Stimulated activated CD8-positive, alpha-beta memory T cell treated with anti-CD3 and anti-CD28 coated beads, Interleukin-4, amount 100 ng/mL, for 1 hour (primary cell): ENCODE measurements at places on chromosomes 1 and 21.

GRCh38 chr1:217703326-217703725, 72.2 kb downstream of the SPATA17 start:
- no peak for DNase-seq

DNA sequence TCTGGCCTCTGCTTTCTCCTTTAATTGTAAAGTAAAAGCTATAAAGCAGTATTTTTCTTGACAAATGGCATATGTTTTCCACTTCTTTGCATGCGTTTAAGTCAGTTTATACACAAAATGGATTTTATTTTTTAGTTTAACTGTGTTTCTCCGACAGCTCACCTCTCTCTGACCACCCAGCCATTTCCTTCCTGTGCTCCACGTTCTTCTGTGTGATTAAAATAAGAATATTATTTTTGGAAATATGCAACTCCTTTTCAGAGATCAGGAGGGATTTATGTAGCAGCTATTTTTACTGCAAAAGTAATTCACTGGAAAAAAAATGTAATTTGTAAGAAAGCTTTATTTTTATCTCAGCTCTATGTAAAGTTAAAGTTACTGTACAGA, 18.0 kb downstream of the ETS2 start:
- DNase-seq: no peak

GRCh38 chr1:235013512-235013911, 115.1 kb downstream of the TOMM20 start:
- DNase-seq: no peak

DNA sequence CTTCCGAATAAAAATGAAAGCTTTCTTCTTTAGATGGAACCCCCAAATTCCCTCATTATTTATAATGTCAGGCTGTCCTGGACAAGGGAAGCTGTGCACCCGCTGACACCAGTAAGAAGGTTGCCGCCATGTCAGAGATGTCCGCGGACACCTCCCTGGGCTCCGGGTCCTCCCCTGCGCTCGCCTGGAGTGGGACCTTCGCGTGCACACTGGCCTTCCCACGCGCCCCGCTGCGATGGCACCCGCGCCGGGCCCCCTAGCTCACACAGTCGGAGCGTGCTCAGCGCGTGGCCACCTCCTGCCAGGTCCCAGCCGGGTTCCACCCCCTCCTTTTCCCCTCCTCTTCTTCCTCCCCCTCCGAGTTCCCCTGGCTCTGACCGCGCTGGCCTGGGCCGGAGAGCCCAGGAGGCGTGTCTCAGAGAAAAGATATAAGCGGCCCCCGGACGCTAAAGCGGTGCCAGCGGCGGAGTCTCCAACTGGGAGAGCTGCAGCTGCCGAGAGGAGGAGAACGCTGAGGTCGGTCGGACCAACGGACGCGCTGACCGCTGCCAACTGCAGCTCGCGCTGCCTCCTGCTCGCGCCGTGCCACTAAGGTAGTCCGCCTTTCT, at the start of gene G0S2:
TSS of gene G0S2 (plus strand) at position 456 of the 608 bp plus-strand sequence. CDS start 273 bp downstream, outside the sequence.
- no peak for DNase-seq

DNA sequence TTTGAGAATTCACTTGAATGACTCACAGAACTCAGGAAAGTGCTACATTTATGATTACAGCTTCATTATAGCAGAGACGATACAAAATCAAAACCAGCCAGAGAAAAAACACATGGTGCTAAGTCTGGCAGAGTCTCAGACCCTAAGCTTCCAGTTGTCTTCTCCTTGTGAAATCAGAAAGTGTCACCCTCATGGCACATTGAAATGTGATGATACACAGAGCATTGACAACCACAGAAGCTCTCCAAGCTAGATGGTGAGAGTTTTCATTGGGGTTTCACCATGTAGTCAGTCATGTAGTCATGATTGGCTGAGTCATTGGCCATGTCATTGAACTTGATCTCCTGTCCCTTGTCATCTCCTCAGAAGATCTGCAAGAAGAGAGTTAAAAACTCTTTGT, 526.6 kb downstream of the MRPL39 start:
- no peak for DNase-seq

DNA sequence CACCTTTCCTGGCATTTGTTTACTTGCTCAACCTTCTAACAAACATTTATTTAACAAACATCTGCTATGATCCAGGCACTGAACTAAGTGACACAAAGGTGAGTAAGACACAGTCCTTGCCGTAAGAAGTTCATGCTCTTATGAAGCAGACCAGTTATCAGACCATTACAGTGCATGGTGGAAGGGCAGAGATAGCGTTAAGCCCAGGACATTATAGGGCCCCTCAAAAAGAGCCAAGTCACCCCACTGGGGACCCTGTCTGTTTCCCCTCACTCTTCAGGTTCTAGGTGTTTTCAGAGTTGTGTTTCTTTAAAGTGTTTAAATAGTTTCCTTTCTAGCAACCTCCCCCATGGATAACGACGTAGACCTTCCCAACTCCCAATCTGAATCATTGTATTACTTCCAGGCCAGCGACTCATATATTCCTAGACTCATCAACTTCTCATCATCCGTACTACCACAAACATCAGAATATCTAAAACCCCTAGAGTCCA, 39.3 kb downstream of the TCP10L start:
- no peak for DNase-seq

DNA sequence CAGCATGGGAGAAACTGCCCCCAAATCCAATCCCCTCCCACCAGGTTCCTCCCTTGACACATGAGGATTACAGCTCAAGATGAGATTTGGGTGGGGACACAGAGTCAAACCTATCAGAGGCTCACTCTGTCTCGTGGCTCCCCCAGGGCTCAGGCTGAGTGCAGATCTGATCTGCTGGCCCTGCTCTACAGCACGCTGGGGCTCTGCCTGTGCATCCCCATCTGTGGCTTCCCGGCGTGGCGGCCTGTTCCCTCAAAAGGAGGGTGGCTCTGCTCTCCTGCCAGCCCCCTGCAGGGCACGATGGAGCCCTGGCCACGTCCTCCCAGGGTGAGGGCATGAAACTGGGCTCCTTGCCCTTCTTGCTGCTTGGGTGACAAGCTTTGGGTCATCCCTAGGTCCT, 19.8 kb upstream of the SMYD3 start:
- no peak for DNase-seq

DNA sequence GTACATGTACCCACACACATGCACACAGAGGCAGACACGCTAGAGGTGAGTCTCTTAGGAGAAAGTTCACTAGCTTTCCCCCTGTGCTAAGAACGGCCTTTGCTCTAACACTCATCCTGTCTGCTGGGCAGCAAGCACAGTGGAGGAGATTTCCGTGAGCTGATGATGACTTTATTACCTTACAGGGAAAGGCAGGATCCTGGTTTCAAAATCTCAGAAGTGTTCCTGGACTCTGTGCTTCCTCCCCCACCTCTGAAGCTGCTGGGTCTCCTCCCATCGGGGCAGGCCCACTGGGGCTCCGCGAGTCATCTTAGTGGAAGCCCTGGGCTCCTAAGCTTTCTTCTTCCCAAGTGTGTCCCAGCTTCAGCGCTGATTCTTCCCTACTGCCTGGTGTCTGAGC, 2.7 kb downstream of the FAM3B start:
- DNase-seq: no peak

GRCh38 chr1:11731691-11732283, 4.1 kb upstream of the AGTRAP start:
- DNase-seq: no peak

DNA sequence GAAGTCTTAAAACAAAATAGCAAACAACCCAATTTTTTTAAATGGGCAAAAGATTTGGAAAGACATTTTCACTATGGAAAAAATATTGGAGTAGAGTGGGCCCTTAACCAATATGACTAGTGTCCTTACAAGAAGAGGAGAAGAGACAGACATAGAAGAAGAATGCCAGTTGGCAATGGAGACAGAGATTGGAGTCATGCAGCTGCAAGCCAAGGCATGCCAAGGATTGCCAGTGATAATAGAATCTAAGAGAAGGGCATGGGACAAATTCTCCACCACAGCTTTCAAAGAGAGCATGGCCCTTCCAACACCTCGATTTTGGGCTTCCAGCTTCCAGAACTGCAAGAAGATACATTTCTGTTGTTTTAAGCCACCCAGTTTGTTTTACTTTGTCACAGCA, 92.7 kb downstream of the RGS2 start:
- DNase-seq: no peak

DNA sequence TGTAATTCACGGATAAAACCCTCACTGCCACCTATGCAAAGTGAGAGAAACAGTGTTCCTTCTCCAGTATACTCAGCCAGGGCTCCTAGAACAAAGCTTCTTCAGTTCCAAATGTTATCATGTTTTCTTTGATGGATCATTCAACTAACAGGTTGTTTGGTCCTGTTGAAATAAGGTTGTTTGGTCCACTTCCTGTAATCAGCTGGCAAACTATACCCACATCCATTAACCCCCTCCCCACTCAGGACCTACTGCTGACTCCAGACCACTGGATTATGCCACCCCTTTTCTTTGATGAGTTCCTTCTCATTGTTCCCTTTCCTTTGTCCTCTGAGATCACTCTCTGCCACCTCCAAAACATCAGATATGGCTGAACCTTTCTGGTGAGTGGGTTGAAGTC, 267.7 kb upstream of the USP25 start:
- no peak for DNase-seq

- DNase-seq: no peak
These were observed 31.0 kb upstream of the SDHB start for GRCh38 chr1:17084787-17085186.

- DNase-seq: no peak
These were observed 48.3 kb downstream of the MPZL1 start for GRCh38 chr1:167770127-167770526.

DNA sequence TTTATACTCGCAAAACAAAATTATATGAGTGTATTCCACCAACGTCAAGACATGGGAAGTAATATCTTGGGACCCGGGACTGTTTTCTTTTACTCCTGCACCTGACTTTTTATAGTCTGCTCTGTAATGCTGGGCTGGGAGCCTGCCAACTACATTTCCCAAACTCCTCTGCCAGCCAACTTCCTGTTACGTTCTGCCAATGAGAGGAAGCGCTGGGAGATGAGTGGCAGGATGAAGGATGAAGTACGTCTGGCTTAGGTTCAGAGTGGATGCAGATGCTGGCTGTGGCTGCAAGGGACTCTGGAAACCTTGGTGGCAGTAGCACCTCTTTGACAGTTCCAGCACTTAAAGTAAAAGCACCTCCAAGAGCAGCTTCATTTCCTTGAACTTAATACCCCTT, 59.6 kb downstream of the USP24 start:
- DNase-seq: no peak

GRCh38 chr1:113669988-113670387, 89.3 kb downstream of the PHTF1 start:
- DNase-seq: no peak

DNA sequence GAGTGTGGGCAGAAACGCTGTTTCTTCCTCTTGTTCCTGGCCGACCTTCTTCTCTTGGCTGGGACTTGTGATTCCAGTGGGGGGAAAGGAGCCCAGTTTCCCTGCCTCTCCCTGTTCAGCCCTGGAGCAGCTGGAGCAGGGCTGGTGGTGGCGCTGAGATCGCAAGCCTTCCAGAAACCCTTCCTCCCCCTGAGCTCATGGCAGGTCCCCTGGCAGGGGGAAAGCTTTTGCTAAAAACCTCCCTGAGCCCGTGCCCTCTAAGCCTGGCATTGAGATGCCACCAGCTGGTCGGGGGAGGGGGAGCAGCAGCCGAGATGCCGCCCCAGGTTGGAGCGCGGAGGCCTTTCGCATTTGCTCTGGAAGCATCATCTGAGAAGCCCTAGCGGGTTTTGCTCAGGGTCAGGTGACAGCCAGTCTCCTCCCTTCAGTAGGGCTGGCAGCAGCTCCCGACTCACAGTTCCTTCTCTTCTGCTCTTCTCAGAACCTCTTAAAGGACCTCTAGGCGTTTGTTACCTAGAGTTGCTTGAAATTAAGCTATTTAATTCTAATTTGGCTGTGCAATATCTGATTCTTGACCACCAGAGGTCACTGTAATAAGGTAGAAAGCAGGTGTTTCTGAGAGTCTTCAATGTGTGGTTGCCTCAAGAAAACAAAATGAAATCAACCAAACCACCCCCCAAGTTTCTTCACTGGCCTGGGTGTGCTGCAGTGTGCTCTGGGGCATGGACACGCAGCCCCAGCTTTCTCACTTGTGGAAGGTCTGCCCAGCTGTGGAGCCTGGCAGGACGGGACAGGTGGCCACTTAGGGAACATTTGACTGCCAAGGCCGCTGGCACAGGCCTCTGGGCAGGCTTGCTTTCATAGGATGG, 257.3 kb downstream of the CAMTA1 start:
- DNase-seq: no peak

DNA sequence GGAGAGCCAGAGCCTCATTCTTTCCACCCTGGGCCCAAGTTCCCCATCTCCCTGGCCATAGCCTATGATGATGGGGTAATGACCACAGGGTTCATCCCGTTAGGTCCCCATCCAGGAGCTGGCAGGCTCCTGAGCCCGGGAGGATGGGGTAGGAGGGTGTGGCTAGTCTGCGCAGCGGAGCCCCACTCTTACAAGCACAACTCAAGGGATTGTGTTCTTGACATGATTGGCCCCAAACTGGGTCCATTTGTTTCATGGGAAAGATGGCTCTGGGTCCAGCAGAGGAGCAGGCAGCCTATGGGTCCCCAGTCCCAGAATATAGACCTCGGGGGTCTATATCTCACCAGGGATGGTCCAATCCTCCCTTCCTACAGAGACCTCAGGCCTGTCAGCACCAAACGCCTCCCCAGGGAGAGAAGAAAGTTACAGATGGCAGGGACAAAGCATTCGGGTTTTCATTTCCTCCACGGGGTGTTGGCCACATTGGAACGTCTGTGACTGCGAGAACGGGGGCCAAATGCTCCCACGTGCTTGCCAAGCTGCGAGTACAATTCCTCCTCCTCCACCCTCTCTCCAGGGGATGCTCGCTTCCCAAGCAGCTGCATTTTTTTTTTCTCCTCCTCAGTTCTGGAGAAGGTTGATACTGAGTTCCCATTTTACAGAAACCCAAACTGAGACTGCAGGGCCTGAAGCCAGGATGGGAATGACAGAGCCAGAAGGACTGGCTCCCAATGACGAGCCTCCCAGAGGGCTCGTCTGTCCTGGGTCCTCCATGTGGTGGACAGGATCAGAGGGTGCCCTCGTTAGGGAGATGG, 71.0 kb downstream of the DHRS3 start:
- no peak for DNase-seq

DNA sequence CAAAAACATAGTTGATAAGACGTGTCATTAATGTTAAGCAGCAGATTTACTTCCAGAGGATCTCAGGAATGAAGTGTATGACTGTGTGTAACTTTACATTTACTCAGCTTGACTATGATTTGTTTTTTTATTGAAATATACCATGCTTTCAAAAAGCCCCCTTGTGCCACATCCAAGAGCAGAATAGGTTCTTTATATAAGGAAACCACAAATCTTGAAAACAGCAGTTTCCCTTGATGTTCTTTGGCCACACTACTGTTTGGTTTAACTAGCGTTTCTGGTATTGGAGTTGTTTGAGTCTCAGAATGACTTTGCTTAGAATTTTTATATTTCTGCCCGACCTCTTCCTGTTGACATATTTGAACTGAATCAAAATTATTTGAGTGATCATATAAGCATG, 25.0 kb downstream of the LRRC8C start:
- DNase-seq: no peak

GRCh38 chr1:187244623-187245022, 415.9 kb downstream of the PLA2G4A start:
- no peak for DNase-seq

DNA sequence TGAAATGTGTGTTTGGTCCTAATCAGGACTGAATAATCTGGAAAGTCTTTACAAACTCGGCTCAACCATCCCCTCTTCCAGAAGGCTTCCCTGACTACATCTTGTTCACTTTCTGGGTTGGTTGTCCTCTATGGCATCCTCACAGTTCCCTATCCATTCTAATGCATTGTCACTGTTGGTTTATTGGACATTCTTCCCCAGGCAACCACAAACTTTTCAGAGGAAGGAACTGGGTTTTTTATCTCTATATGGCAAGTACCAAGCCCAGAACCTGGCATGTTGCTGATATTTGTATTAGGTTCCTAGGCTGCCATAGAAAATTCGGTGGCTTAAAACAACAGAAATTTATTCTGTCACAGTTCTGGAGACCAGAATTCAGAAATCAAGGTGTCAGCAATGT, 363.5 kb upstream of the ST6GALNAC5 start:
- DNase-seq: no peak
